ENCODE measurements at places on chromosomes 4 and X. TPM values are rescaled to one million over a fixed set of nuclear protein-coding genes. Genes with fewer than 3 reads are reported as not detected.

GRCh38 chr4:83240379-83240875 is 44.2 kb downstream of the COQ2 start:
- DNase-seq: no peak

The FGF2 gene
- 3.1 TPM for total RNA-seq

DNA sequence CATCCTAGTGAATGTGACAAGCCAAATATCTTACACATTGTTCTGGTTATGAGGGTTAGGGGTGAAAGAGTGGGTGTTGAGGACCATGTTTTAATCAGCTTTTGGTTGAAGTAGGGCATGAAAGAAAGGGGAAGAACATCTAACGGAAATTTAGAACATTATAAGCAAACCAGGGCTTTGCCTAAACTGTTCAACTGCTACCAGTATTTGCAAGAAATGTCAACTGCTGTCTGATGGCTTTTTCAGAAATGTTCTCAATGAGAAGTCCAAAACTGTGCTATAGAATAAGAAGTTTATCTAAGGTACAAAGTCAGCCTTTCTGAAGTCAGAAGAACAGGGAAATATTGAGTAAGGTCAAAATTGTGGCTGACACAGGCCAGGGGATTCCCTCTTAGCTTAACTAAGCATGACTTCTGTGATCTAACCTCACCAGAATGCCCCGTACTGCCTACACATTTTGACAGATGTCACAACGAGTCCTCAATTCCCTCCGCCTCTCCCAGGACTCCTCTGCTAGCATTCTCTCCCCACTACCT is 67.1 kb downstream of the DTHD1 start:
- no peak for DNase-seq

The ETFDH gene
- 151 TPM for total RNA-seq

The TMPRSS11D gene
- not detected for total RNA-seq

DNA sequence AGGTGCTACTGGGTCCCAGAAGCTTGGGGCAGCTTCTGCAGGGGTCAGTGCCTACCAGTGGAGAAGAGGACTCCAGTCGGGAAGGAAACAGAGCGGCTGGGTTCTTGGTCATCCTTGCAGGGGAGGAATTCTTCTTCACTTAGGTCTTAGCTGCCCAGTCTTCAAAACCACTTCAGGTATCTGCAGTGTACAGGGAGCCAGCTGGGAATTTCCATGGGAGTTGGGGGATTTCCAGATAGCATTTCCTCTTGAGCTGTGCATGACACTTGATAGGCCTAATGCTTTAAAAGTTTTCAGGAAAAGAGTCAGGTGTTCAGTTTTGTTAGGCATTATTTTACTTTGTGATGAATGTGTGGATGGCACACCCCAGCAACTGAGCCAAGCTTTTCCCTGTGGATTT is 58.1 kb upstream of the ENPP6 start:
- no peak for DNase-seq

The GAGE1 gene
- not detected for total RNA-seq

DNA sequence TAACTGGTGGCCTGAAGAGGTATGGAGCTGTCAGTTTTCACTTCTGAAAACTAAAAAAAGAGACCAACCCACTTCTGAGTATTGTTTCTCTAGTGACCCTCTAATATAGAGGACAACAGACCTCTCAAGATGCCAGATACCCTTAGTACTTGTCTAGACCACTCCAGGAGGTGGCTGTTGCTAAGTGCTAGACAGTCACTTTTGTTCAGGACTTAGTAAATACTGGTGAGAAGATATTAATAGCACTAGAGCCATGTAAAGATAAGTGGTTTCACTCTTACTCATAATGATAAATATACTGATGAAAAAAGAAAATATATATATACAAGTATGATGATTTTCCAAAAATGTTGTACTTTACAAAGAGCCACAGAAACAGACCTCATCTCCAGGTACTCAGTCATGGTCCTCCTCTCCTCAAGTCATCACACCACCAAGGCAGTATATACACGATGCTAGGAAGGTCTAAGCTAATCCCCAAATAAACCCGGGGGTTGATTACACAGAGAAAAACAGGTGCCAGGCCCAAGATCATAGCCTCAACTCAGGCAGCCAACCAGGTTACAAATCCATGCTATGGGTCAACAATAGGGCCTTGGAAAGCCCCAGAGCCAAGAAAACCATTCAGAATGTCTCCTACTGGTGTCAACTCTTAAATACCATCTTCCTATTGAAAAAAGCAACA is 66.9 kb downstream of the ARHGEF9 start:
- DNase-seq: no peak

GRCh38 chrX:118823263-118824172 is at the start of gene ZCCHC12:
TSS of gene ZCCHC12 (plus strand) at chrX:118823824. CDS start at chrX:118825245, 1,421 bp downstream.
- peak; percentile 55 for DNase-seq

- DNase-seq: no peak
Measured at GRCh38 chr4:82017680-82018079, 356.1 kb downstream of the HNRNPD start.
